ENCODE measurements at places on chromosomes 11 and 22. TPM values are rescaled to one million over a fixed set of nuclear protein-coding genes. Genes with fewer than 3 reads are reported as not detected.

The PPME1 gene
- 25.7 TPM for total RNA-seq

The OR52E1 gene
- not detected for total RNA-seq

The PLA2G3 gene
- total RNA-seq: 0.31 TPM

The KCNQ1OT1 gene
- total RNA-seq: 0.31 TPM

The APOBEC3B gene
- 2.6 TPM for total RNA-seq

The CD6 gene
- total RNA-seq: 0.86 TPM

The EHF gene
- total RNA-seq: 29.1 TPM

The BTG4 gene
- total RNA-seq: not detected

The CHORDC1 gene
- 41.0 TPM for total RNA-seq

The POLA2 gene
- 4.6 TPM for total RNA-seq

The ASRGL1 gene
- total RNA-seq: not detected

Measured in hair follicular keratinocyte (primary cell).